ENCODE measurements at places on chromosomes 12 and 14.

GRCh38 chr14:30053103-30053502 lies 125.5 kb upstream of the PRKD1 start:
- DNase-seq: no peak

DNA sequence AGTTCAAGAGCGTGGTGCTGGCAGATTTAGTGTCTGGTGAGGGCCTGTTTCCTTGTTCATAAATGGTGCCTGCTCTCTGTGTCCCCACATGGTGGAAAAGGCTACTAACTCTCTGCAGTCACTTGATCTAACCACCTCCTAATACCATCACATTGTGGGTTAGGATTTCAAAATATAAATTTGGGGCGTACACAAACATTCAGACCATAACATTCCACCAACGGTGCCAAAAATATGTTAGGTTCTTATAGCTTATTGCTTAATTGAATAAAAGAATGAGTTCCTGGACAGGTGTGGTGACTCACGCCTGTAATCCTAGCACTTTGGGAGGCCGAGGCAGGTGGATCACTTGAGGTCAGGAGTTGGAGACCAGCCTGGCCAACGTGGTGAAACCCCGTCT lies 3.4 kb upstream of the DYRK2 start:
- no peak for DNase-seq

DNA sequence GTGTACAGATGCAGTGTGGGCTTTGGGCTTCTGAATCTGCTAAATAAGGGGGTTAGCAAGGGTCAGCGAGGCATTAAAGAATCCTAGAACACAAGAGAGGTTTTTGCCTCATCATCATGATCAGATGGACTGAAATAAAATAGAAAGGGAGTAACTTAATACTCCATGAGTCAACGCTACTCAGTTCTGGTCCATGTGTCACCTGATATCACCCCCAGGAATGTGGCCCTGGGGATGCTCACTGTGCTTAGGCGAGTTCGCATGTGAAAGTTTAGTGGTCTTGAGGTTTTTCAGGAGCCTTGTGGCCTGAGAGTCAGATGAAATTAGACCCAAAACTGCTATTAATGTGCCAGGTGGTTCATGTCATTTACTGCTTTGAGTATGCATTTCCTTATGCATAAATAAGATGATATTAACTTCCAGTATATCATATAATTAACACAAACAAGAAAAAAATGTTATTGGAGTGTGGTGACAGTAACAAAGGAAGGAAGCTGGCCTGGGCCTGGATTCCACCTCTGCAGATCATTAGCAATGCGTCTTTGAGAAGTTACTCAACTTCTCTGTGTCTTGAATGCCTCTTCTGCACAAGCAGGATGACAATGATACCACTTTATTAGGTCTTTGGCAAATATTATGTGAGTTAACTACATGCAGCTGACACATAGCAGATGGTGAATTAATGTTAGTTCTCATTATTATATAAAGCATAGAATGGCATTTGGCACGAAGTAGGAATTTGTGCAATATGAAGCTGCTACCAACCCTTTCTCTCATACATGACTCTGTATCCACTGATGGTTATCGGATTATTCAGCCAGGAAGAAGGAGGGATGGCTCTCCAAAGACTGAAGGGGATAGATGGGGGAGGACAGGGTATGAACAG lies 1272.6 kb downstream of the AACS start:
- DNase-seq: no peak

- DNase-seq: no peak
Measured at GRCh38 chr12:108855284-108856169, 1.9 kb downstream of the SSH1 start.

- no peak for DNase-seq
Measured at GRCh38 chr12:11877869-11878780, 192.6 kb upstream of the BCL2L14 start.

- DNase-seq: no peak
Measured at GRCh38 chr14:33958605-33959226, 7.8 kb upstream of the EGLN3 start.

DNA sequence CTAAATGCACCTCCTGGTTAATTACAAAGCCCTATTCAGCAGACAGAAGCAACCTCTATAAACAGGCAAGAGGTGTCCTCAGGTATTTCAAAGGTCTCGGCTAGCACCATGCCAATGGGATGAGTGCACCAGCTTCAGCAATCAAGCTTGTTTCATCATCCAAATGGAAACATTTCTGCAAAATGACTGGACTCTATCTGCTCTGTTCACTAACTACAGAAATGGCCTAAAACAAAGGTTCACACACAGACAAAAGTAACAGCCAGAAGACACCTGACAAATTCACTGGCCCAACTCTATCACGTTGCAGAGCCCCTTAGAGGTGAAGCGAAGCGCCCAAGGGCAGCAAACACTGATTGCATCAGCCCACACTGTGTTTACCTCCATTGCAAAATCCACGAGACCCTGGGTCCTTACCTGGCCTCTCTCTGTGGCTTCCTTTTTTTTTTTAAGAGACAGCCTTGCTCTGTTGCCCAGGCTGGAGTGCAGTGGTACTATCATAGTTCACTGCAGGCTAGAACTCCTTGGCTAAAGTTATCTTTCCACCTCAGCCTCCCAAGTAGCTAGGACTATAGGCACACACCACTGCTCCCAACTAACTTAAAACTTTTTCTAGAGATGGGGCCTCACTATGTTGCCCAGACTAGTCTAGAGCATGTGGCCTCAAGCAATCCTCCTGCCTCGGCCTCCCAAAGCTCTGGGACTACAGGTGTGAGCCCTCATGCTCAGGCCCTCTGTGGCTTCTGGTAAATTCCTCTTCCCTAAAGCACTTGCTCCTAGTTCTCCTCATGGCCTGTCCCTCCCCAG lies 8.5 kb upstream of the SYNE3 start:
- DNase-seq: no peak

DNA sequence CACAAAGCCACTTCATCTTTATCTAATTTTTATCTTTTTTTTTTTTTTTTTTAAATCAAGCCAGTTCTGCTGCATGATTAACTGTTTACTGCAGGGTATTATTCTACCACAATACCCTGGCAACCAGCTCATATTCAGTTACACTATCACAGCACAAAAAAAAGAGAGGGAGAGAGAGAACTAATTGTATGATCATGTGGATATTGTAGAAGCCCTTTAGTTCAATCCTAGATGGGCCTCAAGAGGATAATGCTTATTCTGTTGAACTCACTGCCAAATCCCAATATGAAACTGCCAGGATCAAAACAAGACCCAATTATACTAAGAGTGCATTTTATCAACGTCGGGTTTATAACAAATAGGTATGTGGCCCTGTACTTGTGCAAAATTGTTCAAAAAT lies 51.5 kb downstream of the MED13L start:
- DNase-seq: no peak
